ENCODE measurements at places on chromosomes 3 and 15. TPM values are rescaled to one million over a fixed set of nuclear protein-coding genes. Genes with fewer than 3 reads are reported as not detected.

- DNase-seq: peak; percentile 98
Observed at GRCh38 chr3:10459954-10460754, 45.2 kb downstream of the ATP2B2 start.

GRCh38 chr15:81407176-81407575 lies 33.2 kb upstream of the TMC3 start:
- DNase-seq: no peak

GRCh38 chr3:47890126-47890827 lies 87.3 kb downstream of the DHX30 start:
- DNase-seq: peak; percentile 53

GRCh38 chr15:73028031-73028430 lies 24.2 kb upstream of the NEO1 start:
- no peak for DNase-seq

The CCDC39 gene
- 2.6 TPM for polyA plus RNA-seq
